ENCODE measurements at places on chromosomes 1 and 21.

- DNase-seq, result no peak
Measured at GRCh38 chr21:44477712-44478111, 22.4 kb downstream of the LRRC3 start.

DNA sequence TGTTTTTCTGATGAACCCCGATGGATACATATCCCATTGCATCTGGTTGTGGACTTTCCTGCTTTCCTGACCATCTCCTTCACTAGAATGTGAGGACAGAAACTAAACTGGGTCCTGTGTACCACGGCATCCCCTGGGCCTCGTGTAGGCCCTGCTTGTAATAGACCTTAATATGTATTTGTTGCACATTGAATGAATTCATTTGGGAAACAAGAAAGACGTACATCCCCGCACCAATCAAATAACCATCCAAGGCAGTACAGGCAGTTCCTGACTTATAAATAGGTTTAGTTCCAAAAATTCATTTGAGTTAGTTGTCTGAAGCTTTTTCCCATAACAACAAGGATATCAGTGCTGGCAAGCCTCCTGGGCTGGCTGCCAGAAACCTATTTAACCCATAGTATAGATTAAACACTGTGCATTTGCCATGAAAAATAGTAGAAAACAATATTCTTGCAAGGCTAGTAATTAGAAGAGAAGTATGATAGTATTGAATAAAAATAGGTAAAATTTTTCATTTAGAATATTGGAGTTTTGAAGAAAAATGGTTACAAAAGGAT is 81.8 kb upstream of the CD34 start:
- DNase-seq, result no peak

DNA sequence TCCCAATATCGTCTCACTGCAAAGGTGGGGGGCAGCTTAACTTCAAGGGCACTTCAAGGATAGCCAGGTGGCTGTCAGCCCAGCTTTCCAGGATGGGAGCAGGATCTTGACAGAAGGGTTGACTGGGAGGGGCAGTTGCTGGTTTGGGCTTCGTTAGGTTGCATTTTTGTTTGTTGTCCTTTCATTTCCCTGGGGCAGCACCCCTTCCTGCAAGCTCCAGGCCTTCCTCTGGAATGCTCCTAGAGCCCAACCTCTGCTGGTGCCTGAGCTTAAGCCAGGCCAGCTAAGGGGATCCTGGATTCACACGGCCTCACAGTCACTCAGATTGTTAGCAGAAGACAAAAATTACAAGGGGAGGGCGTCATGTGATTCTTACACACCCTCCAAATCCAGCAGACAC is 4.1 kb upstream of the OLIG2 start:
- DNase-seq, result no peak

DNA sequence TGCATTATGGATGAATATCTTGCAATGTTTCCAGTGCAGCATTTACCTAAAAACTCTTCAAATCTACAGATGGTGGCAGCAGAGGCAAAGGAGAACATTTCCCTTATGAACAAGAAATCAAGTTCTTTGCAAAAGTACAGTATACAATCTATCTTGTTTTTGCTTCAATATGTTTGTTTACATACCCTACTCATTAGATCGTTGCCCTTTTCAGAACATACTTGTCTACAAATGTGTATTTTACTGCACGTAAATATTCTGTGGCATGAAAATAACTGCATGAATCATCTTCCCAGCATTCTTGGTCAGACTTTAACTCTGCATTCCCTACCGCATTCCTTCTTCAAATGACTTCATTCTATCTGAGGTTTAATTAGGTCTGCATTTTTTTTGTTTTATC is 212.7 kb downstream of the ZP4 start:
- DNase-seq, result no peak

DNA sequence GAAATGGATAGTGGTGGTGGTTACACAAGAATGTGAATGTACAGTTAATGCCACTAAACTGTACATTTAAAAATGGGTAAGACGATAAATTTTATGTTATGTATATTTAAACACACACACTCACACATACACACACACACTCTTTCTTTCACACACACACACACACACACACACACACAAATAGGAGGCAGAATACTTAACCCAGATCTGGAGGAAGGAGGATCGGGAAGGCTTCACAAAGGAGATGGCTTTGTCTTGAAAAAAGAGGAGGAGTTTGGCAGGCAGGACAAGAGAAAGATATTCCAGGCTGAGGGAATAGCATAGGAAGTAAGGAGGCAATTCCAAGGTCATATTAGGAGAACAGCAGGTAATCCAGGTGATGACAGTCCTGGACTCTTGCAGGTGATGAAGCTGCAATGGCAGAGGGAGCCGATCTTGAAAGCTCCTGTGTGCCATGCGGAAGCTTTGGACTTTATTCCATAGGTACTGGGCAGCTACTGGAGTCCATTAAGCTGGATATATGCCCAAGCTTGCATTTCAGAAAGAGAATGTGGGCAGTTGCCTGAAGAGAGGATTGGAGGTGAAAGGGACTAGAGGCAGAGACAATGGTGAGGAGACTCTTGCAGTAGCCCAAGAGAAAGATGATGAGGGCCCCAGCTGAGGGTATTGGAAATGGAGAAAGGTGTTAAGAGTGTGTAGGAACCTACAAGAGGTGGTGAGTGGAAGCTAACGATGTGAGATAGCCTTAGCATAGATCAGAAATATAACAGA is 15.4 kb upstream of the LYST start:
- no peak for DNase-seq

GRCh38 chr1:59390307-59390706 is 93.4 kb downstream of the FGGY start:
- DNase-seq, result no peak

GRCh38 chr1:30907481-30908315 is 860 bp downstream of the SDC3 start:
- no peak for DNase-seq

DNA sequence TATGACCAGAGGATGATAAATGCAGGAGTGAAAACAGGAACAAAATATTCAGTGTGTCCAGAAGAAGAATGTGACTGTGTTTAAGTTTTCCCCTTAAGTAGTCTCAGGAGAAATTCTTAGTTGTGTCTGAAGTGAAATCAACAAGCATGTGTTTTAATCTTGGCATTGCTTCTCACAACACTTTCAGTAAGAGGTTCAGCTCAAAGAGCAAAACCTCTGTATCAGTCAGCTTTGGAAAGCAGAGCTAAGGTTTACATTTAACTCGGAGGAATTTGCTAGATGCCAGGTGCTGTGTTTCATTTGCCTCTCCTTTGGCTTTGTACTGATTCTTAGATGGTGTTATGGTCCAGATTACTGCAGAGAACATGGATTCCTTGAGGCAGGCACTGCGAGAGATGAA is 28.6 kb downstream of the CC2D1B start:
- no peak for DNase-seq

GRCh38 chr1:211830055-211830327 is 572 bp downstream of the LPGAT1 start:
- peak; percentile 27 for DNase-seq

GRCh38 chr1:113654883-113655282 is 104.4 kb downstream of the PHTF1 start:
- no peak for DNase-seq

GRCh38 chr1:179230721-179231120 is 1.2 kb upstream of the ABL2 start:
- DNase-seq, result no peak
